Suprapubic skin (tissue), 4 donors: ENCODE measurements at places on chromosomes 6 and 20.

DNA sequence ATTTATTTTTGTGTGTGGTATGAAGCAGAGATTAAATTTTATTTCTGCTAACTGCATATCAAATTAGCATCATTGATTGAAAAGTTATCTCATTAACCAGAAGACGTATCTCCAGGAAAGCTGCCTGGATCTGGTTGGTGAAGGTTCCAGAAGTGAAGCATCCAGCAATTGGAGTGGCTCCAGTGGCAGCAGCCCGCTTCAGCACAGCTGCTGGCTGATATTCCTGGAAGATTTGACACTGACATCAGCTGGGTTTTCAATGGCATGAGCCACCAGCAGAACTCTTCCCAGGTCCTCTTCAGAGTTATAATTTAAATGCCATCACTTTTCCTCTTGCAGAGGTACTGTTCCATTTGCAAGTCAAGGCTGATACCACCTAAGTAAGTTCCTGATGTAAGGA lies 363.5 kb downstream of the BCKDHB start:
- no peak for DNase-seq

DNA sequence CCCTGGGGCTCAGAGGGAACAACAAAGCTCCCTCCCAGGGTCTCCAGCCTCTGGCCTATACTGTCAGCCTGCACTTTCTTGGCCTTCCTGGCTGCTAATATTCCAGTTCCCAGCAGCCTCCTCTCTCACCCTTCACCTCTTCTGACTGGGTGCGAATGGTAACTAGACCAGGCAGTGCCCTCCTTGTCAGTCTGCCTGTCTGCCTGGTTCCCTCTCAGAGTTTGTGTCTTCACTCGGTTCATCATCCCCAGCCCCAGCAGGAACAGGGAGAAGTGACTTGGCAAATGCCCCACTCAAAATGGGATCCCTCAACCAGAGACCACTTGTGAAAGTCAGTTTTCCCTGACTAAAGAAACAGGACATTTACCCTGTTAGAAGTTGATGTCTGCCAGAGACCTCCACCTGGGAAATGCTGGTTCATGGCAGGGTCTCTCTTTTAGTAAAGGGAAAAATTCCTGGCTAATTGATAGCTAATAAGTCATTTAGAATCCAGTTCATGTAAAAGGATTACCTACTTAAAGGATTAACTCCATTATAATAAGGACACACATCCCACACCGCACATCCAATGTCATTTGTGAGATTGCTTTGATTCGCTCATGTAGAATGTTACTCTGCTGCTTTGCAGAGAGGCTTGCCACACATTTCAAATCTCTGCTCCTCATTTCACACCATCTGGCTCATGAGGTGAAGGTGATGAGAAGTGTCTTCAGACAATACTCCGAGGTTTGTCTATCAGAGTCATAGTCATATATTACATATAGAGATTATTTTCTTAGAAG lies 18.6 kb upstream of the MICB start:
- peak; percentile 16 for DNase-seq

DNA sequence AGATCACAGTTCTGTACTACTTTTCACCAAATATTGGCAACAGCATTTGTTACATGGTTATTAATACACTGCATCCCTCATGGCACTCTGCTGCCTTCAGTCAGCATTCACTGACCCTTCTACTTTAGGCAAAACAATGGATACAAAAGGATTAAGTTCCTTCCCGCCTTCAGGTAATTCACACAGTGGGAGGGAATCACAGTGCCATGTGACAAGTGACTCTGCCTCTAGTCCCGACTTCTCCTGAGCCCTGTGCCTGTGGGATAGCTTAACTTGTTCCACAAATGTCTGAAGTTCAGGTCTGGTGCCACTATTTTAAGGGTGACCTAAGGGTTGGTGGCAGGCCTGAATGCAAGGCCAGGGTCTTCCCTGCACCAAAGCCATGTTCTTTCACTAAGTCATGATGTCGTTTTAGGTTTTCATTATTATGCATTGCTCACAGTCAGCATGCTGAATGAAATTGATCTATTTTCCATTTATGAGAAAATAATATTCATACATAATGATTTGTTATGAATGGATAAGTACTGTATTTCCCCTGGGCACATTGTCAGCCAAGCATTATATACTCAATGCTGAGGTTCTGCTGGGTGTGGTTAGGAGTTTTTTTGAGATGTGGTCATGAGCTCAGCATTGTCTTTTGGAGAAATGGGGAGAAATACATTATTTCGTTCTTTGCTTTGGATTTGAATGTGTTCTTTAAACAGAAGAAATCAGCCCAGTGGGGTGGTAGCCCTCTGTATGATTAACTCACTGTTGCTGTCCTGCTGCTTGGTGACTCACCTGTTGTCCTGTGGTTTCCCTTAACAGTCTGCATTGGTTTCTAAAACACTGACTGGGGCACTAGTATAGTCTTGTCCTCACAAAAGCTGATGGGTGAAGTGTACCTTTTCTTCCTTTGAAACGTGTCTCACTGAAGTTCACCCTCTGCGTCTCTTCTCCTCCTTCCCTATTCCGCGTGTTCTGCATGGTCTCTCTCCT lies 66.4 kb downstream of the AFDN start:
- no peak for DNase-seq

GRCh38 chr6:27890445-27891319 lies 21.5 kb downstream of the OR2B2 start:
- DNase-seq: no peak

DNA sequence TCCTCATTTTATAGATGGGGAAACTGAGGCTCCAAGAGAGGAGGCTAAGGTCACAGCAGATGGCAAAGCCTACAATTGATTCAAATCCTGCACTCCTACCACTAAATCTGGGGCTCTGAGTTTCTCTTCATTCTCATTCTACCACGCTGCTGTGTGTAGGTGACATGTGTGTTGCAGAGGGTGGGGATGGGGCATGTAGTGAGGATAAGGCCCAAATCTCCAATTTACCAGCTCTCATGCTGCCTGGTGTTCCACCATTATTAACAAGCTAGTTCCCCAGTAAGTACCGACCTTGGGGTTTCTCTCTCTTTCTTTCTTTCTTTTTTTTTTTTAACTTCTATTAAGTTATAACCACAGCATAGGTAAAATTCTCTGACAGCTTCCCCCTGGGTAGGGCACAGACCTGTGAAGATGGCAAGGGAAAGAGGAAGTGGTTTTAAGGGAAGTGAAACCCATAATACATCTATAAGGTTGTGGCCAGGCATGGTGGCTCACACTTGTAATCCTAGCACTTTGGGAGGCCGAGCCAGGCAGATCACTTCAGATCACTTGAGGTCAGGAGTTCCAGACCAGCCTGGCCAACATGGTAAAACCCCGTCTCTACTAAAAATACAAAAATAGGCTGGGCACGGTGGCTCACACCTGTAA lies 13.0 kb upstream of the MATN4 start:
- no peak for DNase-seq

GRCh38 chr6:138293428-138294395 lies 75.4 kb upstream of the PBOV1 start:
- no peak for DNase-seq

DNA sequence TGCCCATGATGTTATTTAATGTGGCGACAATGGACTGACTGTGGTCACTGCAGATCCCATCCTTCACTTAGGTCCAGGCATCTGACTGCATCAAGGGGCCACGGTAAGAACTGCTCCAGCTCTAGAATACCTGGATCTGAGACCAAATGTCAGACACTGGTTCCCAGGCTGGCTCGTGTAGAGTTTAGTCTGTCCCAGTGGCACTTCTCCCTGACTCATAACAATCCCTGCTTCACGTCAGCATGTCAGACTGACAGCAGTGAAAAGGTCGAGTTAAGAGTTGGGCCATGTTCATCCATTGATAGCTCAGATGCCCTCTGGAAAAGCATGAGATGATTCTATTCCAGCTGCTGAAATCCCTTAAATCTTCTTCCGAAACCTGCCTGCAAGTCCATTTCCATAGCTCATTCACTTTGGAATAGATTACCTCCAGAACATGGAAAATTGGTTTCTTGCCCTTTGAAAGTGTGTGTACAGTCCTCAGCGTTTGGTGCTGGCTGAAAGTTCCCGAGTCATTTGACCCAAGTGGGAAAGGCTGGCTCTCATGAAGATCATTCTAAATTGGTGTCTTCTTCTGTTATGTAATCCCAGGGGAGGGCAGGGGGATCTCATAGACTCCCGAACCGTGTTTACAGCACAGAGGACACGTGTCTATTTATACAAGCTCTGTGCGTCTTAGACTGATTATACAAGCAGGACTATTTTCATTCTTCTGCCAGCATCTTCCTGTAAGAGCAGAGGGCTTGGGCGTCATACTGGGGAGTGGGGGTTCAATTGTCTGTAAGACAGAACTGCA lies 160.8 kb downstream of the ZDHHC14 start:
- DNase-seq: no peak

DNA sequence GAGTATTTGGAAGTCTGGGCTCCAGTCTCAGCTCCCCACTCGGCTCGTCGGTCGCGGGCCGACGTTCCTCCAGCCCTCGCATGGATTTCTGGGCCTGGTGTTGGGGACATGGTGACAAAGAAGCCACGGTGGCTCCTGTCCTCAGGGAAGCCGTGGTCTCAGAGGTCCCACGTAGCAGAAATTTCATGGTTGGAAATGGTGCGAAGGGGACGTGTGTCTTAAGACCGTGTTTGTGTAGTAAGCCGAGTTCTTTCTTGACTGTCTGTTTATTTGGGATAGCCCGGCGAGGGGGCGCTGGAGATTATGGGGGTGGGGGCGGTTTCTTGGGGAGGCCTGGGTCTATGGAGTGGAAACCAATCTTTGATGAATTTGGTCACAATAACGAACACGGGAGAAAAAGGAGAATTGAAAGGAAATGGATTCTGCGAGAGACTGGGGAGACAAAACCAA lies 23.5 kb upstream of the MAP3K7 start:
- DNase-seq: no peak

- no peak for DNase-seq
These were observed at the start of gene DPPA5 for GRCh38 chr6:73353636-73354593. Gene DPPA5 (minus strand): TSS chr6:73354276. CDS start chr6:73354225, 51 bp downstream.

DNA sequence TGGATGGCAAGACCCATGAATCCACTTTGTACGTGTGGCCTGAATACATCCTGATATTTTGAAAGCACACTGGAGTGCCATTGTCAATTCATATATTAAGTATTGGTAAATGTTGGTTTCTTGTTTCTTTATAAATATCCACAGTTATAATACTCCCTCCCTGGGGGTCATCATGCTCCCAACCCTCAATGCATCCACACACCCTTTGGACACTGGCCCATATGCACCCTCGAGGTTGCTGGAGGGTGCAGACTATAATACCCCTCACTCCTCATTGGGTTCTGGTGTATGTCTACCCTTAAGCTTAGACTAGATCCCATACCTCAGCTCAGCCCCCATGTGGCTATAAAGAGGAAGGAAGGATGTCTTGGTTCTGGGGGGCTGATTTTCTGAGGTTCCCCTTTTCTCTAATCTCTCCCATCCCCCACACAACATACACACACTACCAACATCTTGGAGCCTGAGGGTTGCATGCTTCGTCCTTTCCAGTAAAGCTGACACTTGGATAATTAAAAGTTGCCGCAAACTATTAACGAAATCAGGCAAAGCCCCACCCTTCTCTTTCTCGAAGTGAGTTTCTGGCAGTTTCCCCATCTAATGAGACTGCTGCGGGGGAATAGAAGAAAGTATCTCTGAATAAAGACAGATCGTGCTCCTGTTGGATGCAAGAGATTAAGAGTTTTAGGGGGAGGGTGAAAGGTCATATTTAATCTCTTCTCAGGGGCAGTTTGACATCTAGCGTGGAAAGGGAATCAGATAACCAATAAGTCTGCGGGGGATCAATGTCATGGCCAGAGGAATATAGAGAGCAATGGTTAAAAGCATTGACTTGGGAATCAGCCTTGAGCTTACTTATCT lies 7.4 kb downstream of the PIM1 start:
- DNase-seq: no peak

DNA sequence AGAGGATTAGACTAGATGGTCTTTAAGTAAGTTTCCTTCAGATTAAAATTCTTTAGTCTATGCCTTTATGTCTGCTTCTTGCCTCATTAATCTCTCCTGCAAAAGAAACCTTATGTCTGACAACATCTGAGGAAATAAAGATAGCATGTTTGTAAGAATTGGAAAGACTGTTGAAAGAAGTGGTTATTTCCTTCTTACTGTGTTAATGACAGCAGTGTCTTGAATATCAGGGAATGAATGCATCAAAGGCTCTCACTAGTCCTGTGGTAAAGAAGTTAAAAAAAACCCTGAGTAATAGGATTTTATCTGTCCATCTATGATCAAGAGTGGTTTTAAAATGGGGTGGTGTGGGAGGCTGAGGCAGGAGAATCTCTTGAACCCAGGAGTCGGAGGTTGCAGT lies 302.0 kb downstream of the PRL start:
- DNase-seq: no peak

DNA sequence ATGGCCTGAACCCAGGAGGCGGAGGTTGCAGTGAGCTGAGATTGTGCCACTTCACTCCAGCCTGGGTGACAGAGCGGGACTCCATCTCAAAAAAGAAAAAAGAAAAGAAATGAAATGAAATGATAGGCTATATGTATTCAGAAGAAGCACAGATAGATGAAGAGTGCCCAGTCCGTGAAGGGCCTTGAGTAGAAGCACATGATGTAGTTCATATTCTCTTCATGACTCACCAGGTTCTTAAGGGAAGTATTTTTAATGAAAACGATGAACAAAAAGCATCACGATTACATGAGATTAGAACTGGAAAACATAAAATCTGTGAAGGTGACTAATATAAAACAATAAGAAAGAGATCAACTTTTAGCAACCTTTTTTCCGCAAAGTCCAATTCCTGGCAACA lies 29.8 kb downstream of the TPD52L1 start:
- DNase-seq: no peak

- no peak for DNase-seq
These were observed 15.8 kb downstream of the TRAPPC3L start for GRCh38 chr6:116529466-116530290.

GRCh38 chr6:140566781-140567277 lies 1192.4 kb upstream of the CITED2 start:
- no peak for DNase-seq

- DNase-seq: peak; percentile 38
These were observed 70.5 kb downstream of the NPEPL1 start for GRCh38 chr20:58763076-58763475.

GRCh38 chr6:47009583-47009982 lies 32.5 kb downstream of the ADGRF1 start:
- DNase-seq: no peak

DNA sequence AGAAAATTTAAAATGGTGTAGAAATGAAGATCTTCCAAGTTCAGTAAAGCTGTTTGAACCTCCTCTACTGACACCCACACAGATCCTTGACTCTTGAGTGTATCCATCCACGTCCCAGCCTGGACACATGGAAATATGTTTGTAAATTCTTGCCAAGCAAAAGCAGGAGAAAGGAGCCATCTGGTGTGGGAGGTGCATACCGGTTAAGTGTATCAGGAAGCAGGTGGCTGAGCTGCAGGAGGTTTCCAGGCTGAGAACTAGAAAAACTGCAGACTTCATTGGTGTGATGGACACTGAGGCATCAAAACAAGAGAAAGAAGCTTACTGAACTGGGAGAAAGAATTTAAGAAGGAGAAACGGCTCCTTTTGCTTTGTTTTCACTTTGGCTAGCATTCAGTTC lies 229.9 kb upstream of the GRIK2 start:
- no peak for DNase-seq

- no peak for DNase-seq
These were observed 79.5 kb upstream of the SLCO4A1 start for GRCh38 chr20:62562831-62563230.
